Endothelial cell (in vitro differentiated cells): ENCODE measurements at places on chromosomes 12 and 14. TPM values are rescaled to one million over a fixed set of nuclear protein-coding genes. Genes with fewer than 3 reads are reported as not detected.

GRCh38 chr12:2277492-2278155 is 224.8 kb downstream of the CACNA1C start:
- DNase-seq = no peak

Gene TAS2R50
- total RNA-seq = 1.2 TPM

DNA sequence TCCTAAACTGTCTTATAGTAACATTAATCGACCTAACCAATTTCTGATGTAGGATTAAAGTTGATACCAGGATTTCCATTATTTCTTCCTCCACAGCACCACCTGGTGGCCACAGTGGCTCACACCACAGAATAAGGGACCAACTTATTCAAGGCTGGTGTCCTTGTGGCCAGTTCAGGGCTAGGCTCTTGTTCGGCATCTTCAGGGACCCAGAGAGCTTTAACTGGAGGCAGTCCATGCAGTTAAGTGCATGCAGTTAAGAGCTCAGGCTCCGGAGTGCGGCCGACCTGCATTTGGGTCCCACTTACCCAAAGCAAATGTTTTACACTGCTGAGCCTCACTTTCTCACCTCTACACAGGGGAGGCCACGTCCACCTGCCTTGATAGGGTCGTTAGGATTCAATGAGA is 42.0 kb upstream of the GPR68 start:
- peak; percentile 80 for DNase-seq

Gene GPR65
- total RNA-seq = 0.64 TPM

DNA sequence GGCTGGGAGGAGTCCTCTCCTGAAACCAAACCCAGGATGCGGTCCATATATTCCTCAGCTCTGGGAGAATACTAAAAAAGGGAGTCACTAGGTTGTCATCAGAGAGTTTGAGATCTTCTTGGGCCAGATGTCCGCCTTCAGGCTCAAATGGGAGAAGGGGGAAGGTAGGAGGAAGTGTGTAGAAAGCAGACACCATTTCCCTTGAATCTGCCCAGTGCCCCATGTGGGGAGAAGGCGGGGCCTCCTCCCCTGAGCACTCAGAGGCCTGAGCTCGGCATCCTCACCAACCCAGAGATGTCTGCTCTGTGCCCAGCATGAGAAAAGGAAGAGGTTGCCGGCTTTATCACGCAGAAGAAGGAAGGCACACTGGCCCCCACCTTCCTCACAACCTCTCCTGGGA is 37.3 kb downstream of the LTBP2 start:
- DNase-seq = no peak

Gene BEST3
- total RNA-seq = not detected

DNA sequence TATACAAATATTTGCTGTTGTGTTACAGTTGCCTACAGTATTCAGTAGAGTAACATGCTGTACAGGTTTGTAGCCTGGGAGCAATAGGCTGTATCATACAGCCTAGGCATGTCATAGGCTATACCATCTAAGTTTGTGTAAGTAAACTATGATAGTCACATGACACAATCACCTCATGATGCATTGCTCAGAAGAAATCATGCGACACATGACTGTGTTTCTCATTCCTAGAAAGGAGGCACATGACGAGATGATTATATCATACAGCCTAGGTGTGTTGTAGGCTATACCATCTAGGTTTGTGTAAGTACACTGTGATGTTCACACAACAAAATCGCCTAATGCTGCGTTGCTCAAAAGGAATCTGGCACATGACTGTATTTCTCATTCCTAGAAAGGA is 31.9 kb downstream of the NOPCHAP1 start:
- no peak for DNase-seq

DNA sequence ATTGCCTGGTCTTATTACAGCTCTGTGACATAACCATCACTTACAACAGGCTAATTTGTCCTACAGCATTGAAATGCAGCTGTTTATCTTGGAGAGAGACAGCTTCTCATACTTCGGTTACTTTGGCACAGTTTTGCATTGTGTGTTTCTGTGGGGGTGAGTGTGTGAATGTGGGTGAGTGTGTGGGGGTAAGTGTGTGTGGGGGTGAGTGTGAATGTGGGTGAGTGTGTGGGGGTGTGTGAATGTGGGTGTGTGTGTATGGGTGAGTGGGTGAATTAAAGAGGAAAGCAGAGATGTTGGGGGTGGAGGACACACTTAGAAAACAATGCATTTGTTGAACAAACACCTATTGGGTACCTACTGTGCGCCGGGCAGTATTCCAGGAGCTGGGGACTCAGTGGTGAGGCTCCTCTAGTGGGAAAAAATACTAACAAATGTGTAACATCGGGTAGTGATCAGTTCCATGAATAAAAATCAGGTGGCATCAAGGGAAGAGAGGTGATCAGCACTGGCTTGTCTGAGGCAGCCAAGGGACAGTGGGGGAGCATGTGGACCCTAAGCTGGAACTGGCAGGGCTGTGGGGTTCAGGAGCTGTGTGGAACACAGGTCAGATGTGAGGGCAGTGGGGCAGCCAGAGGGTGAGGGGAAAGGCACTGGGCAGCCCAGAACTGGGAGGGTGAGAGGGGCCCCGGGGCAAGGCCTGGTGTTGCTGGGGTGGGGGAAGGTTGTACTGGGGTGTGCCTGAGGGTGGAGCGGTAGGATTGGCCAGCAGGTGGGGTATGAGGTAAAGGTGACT is 44.1 kb upstream of the AMN start:
- DNase-seq = no peak

GRCh38 chr12:106140223-106140986 is 1.7 kb upstream of the NUAK1 start:
- no peak for DNase-seq

DNA sequence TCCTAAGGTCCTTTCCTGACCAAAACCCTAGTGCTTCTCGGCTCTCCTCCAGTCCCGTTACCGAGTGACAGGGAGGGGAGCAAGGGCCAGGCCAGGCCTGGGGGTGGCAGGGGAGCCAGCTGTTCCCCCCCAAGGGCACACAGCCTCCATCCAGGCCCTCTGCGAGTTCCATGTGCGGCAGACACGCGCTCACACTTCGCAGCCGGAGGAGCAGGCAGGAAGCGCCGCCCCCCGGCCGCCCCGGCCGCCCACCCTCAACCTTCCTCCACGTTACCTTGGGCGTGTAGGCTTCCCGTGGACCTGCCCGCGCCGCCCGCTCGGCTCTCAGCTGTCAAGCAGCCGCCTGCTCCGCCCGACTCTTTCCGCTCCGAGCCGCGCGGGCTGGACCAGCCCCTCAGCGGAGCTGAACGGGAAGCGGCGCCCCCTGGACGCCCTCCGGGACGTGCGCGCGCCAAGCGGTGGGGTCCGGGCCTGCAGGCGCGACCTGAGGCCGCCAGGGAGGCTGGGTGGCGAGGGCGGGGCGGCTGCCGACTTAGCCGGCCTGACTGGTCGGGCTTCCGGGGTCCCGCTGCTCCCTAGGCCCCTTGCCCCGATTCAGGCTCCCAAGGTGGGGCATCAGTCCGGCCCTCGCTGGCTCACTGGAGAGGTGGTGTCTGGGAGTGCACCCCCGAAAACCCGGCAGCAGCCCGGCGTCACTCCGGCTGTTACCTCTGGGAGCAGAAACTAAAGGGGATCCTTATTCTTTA is at the start of gene CRACR2A:
TSS of gene CRACR2A (minus strand) at position 369 of the 746 bp plus-strand sequence. CDS start 56,110 bp downstream, outside the sequence.
- DNase-seq = peak; percentile 86

DNA sequence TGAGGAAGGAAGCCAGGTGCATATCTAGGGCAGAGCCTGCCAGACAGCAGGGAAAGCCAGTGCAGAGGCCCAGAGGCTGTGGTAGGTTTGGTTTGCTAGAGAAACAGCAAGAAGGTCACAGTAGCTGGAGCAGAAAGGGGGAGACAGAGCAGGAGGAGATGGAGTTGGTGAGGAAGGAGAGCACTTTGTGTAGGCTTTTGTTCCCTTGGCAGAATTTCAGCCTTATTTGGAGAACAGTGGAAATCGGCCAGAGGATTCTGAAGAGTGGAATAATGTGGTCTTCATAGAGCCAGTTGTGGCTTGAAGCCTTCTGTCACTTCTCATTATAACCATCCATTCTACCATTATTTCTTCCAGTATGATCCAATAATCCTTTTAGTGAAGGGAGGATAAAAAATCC is 212.9 kb upstream of the FAR2 start:
- DNase-seq = no peak

DNA sequence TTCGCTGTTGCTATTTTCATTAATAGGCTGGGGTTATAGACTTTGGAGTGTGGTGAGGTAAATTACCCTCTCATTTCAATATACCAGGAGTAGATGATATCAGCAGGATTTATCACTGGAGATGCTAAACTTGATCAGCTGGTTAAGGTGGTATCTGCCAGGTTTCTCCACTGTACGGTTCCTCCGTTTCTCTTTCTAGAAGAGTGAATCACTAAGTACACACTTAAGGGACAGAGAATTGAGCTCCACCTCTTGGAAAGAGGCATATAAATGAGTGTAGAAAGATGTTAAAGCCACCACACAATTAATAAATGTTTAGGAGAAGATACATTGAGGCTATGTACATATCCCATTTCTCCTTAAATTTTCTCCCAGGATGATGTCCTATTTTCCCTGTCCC is 277.4 kb upstream of the GRIP1 start:
- no peak for DNase-seq

DNA sequence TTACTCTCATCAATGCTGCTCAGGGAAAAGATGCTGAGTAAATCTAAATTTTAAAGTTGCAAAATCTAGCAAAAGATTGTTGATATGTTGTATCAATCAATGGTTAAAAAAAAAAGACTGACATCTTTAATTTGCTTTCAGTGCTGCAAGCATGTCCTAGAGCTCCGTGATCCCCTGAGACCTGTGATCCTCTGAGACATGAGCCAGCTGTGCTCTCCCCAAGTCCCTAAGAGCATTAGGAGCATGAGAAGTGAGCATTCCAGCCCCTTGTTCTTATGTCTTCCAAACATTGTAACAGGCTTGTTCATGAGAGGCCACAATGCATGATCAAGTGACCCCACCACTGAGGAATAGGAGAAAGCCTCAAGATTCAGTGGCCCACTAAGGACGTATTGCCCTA is 116.6 kb downstream of the DAD1 start:
- no peak for DNase-seq

DNA sequence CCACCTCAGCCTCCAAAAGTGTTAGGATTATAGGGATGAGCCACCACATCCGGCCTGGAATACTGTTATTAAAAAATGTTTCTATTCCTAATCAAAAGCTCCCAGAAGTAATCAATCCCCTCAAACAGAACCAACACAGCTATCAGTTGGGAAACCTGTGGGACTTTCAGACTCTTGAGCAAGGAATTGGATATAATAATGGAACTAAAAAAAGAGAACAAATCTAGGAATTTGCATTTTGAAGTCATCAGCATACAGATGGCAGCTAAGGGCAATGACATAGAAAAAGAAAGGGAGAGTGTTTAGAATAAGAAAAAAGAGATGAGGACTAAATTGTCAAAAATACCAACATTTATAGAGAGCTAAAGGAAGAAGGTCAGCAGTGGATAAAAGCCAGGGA is 54.7 kb upstream of the AMN1 start:
- no peak for DNase-seq

GRCh38 chr14:100778951-100779690 is 46.8 kb upstream of the MEG3 start:
- DNase-seq = no peak

Gene MMP17
- total RNA-seq = 6.3 TPM

- no peak for DNase-seq
Observed at GRCh38 chr14:77248666-77249065, 22.3 kb downstream of the NGB start.

- no peak for DNase-seq
Observed at GRCh38 chr14:103646189-103646588, 17.2 kb downstream of the KLC1 start.

Gene RGS6
- total RNA-seq = 15.7 TPM

DNA sequence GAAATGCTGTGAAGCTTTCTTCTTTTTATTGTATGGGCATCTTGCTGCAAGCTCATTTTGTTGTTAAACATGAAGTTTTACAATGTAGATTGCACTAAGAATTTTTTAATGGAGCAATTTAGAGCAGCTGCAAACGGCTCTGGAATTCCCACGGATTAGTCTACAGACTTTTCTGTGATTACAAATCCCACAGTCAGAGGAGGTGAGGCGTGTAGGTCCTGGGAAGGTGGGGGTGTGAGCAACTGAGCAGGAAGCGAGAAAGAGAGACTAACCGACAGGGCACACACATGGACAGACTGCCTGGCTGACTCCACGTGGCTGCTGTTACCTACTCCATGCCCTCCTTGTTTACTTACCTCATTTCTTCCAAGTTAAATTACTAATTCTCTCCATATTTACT is 348.5 kb downstream of the NPAS3 start:
- no peak for DNase-seq

Gene MYH7
- 0.18 TPM for total RNA-seq

DNA sequence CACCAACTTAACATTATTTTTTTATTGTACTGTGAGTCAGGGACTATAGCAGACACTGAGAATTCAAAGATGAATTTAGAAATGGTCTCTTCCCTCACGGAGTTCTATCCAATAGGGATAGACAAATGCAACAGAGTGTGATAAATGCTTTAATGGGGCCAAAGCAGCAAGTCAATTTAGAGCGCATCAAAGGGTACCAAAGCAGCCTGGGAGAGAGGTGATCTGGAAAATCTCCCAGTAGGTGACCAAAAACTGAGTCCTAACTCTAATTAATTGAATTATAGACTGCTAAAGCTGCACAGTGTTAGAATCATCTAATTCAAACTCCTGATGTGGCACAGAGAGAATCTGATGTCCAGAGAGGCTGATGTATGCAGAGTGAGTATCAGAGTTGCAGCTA is 2.6 kb downstream of the LIN7A start:
- DNase-seq = no peak

Gene LRRC10
- total RNA-seq = not detected

- no peak for DNase-seq
Observed at GRCh38 chr12:112450725-112451124, 32.0 kb downstream of the PTPN11 start.

DNA sequence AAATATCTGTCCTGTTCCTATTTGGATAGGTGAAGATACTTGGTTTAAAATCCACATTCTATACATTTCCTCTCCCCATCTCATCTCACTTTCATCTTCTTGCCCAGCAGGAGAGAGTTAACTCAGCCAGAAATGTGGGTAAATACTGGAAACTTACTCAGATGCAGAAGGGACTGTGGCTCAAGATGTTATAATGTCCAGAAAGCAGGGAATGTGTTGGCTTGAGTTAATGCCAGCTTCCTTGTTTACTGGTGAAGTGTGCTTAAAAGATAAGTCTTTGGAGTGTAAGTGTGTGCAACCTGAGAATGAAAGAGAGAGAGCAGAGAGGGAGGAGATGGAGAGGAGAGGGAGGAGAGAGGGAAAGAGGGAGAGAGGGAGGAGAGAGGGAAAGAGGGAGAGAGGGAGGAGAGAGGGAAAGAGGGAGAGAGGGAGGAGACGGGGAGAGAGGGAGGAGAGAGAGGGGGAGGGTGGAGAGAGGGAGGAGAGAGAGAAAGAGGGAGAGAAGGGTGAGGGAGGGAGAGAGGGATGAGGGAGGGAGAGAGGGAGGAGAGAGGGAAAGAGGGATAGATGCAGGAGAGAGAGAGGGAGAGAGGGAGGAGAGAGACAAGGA is 22.0 kb upstream of the SNRPF start:
- no peak for DNase-seq
